ENCODE measurements at places on chromosomes 13 and 19. TPM values are rescaled to one million over a fixed set of nuclear protein-coding genes. Genes with fewer than 3 reads are reported as not detected.

The TRIM13 gene
- total RNA-seq = 17.0 TPM

The PLPPR3 gene
- 40.4 TPM for total RNA-seq

GRCh38 chr13:105353654-105354053 is 1181.8 kb downstream of the EFNB2 start:
- H3K4me3 ChIP-seq = no peak overlapping the region
- DNase-seq = no peak
- H3K27me3 ChIP-seq = no peaks in the 10 kb centered on the region
- H3K27ac ChIP-seq = no peak overlapping the region

GRCh38 chr13:90740099-90740498 is 607.4 kb upstream of the MIR17HG start:
- H3K27ac ChIP-seq = no peak overlapping the region
- H3K4me1 ChIP-seq = no peaks in the 10 kb centered on the region
- H3K36me3 ChIP-seq = no peaks in the 10 kb centered on the region
- no peaks in the 10 kb centered on the region for H3K27me3 ChIP-seq
- no peak for DNase-seq
- H3K4me3 ChIP-seq = no peak overlapping the region

GRCh38 chr19:47240996-47241918 is 10.3 kb upstream of the BBC3 start:
- H3K27ac ChIP-seq = peak overlapping the region; percentile 74
- H3K4me1 ChIP-seq = peaks cover 51% of the 10 kb centered on the region
- H3K27me3 ChIP-seq = no peaks in the 10 kb centered on the region
- no peak overlapping the region for H3K4me3 ChIP-seq
- H3K36me3 ChIP-seq = no peaks in the 10 kb centered on the region

The ZNF787 gene
- total RNA-seq = 73.8 TPM

GRCh38 chr13:32059511-32059984 is 28.0 kb downstream of the FRY start:
- no peaks in the 10 kb centered on the region for H3K27me3 ChIP-seq
- H3K4me3 ChIP-seq = no peak overlapping the region
- no peaks in the 10 kb centered on the region for H3K36me3 ChIP-seq
- DNase-seq = no peak
- H3K27ac ChIP-seq = no peak overlapping the region

DNA sequence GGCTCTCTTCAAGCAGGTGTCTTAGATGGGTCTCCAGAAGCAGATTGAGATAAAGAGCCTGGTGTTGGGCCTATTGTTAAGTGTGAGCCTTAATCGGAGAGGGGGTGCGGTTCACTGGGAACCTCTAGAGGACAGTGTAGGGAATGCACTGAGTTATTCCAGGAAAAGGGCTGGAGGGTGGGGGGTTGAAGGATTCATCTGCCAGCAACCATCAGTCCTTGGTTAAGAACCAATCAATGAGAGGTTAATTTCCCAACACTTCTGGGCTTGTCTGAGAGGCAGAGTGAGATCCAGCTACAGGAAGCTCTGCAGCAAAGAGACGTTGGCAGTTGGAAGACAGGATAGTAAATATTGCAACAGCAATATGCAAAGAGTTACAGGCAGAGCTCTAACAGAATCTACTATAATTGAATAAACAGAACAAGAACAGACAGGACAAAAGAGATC is 28.7 kb downstream of the CYP4F2 start:
- peak; percentile 75 for DNase-seq
- peaks cover 17% of the 10 kb centered on the region for H3K4me1 ChIP-seq
- H3K27me3 ChIP-seq = peaks cover 6% of the 10 kb centered on the region
- no peaks in the 10 kb centered on the region for H3K36me3 ChIP-seq
- no peak overlapping the region for H3K27ac ChIP-seq
- H3K4me3 ChIP-seq = no peak overlapping the region

DNA sequence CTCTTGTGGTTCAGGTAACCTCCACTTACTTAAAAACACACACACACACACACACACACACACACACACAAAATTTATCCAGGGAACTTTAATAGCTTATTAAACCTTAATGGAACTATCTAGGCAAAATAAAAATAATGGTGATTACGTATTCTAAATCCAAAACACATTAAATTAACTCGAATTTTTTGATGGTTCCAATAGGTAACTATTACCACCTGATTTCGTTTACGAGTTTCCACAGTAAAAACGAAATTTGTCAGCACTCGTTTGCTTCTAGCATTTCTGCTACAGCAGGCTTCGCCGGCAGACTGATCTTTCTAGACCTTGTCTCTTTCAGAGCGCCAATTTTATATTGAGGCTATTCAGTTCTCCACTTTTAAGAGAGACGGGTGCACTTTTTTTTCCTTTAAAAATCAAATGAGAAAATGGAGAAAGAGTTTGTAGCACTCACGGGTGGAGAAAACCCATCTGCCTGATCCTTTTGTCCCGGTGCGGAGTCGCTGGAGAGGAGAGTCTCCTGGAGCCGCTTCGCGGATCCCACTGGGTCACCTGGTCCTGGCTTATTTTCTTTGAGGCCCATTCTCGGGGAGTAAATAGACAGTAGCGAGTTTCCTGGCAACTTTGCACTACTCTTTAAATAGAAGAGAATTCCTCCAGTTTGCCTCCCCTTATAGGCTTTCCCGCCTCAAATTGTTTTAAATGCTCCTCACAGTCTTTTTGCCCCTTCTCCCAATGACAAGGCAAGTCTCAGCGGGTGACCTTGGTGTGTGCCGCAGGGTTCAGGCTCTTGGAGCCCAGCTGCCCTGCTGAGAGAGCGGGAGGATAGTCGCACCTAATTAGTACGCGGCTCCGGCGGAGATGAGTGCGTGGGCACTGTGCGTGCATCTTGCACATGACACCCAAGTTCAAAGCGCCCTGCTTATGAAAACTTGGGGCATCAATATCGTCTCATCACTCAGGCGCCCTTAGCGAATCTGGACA is 117.0 kb downstream of the KCNRG start:
- H3K27ac ChIP-seq = no peak overlapping the region
- H3K4me1 ChIP-seq = no peaks in the 10 kb centered on the region
- no peak overlapping the region for H3K4me3 ChIP-seq
- no peaks in the 10 kb centered on the region for H3K27me3 ChIP-seq
- DNase-seq = no peak

- H3K4me3 ChIP-seq = no peak overlapping the region
- no peaks in the 10 kb centered on the region for H3K4me1 ChIP-seq
- peaks cover 44% of the 10 kb centered on the region for H3K36me3 ChIP-seq
- no peak for DNase-seq
- no peaks in the 10 kb centered on the region for H3K27me3 ChIP-seq
Measured at GRCh38 chr13:30622551-30622950, 4.8 kb downstream of the USPL1 start.

- no peaks in the 10 kb centered on the region for H3K27me3 ChIP-seq
- peaks cover 89% of the 10 kb centered on the region for H3K36me3 ChIP-seq
- H3K27ac ChIP-seq = no peak overlapping the region
- peaks cover 10% of the 10 kb centered on the region for H3K4me1 ChIP-seq
- no peak for DNase-seq
Measured at GRCh38 chr19:46385636-46386035, 27.7 kb downstream of the CCDC8 start.

The CGB8 gene
- total RNA-seq = not detected

- no peak overlapping the region for H3K27ac ChIP-seq
- no peaks in the 10 kb centered on the region for H3K4me1 ChIP-seq
- H3K27me3 ChIP-seq = peaks cover 17% of the 10 kb centered on the region
- no peak overlapping the region for H3K4me3 ChIP-seq
Measured at GRCh38 chr13:29508130-29508875, 87.2 kb downstream of the SLC7A1 start.

DNA sequence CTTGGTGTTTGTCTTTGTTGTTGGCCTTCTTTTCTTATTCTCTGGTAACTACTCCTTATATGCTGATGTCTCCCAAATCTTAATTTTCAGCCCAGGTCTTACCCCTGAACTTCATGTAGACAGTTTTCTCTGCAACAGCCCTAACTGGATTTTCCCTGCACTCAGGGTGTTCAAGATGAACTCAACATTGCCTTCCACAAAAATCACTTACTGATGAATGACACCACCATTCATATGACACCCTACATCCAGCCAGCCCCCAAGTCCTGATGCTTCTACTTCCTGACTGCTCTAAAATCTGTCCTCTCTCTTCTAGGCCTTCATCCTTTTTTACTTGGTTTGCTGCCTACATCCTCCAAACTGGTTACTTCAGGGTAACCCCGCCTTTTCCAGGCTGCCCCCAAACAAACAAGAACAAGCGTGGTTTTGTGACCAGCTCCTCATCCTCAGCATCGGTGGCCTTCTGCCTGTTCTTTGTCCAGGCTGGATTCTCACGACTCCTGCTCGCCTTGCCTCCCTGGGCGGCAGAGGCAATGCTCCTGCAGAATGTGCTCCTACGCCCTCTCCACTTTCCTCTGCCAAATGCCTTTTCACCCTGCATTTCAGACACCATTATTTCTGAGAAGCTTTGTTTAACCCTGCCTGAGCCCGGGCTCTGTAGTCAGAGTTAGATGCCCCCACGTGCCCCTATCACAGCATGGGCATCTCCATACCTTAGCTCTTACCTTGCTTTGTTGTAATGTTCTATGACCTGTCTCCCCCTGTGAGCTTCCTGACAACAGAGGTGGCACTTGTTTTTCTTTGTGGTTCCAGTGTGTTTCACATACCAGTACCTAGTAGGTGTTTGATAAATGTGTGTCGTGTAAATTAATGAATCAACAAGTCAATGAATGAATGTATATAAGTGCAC is 61.8 kb downstream of the WDFY2 start:
- DNase-seq = no peak
- no peaks in the 10 kb centered on the region for H3K36me3 ChIP-seq
- H3K27ac ChIP-seq = no peak overlapping the region
- H3K4me3 ChIP-seq = no peak overlapping the region
- no peaks in the 10 kb centered on the region for H3K27me3 ChIP-seq

DNA sequence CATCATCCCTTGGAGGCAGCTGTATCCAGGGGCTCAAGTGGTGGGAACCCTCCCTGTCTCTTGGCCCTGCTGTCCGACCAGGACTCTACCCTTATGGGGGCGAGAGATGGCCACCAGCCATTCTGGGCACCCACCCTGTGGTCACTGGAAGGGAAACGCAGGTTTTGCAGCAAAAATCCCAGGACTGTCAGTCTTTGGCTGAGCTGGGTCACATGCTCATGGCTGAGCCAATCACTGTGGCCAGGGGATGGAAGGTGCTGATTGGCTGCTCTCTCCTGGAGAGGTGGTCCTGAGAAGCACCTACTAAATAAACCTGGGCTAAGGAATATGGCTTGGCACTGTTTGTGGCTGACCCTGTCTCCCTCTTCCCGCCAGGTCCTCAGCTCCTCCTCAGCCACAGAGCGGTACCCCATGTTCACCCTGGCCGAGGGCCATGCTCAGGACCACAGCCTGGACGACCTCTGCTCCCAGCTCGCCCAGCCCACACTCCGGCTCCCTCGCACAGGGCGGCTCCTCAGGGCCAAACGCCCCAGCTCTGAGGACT is 8.9 kb downstream of the ATG4D start:
- H3K4me3 ChIP-seq = no peak overlapping the region
- no peaks in the 10 kb centered on the region for H3K27me3 ChIP-seq
- H3K27ac ChIP-seq = no peak overlapping the region
- H3K36me3 ChIP-seq = peaks cover 90% of the 10 kb centered on the region

The SHISA7 gene
- 0.34 TPM for total RNA-seq

- no peak for DNase-seq
- no peaks in the 10 kb centered on the region for H3K36me3 ChIP-seq
- H3K27ac ChIP-seq = no peak overlapping the region
Measured at GRCh38 chr13:94956417-94957110, 244.2 kb upstream of the SOX21 start.

DNA sequence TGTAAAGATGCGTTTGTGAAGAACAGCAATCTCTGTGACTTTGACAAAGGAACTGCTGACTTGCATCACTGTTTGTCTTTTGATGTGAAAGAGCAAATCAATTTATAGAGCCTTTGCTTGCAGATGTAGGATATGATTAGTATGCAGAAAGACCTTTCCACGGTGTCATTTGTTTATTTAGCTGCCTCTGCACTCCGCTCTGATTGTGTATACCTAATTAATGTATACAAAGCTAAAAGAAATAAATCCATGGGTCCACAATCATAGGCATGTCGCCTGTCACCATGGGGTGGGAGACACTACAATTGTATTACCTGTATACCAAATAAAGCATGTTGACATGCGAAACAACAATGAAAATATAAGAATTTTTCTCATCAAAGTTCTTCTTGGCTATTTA is 410.7 kb downstream of the MZT1 start:
- no peak overlapping the region for H3K27ac ChIP-seq
- H3K4me3 ChIP-seq = no peak overlapping the region
- H3K4me1 ChIP-seq = no peaks in the 10 kb centered on the region
- DNase-seq = no peak
- H3K36me3 ChIP-seq = no peaks in the 10 kb centered on the region

The PTH2 gene
- total RNA-seq = 0.60 TPM

GRCh38 chr19:9789066-9789465 is 20.5 kb upstream of the ZNF846 start:
- DNase-seq = peak; percentile 68
- H3K4me3 ChIP-seq = 0 out of 2 replicates have a peak overlapping the region, but pooled peaks have one; percentile 2
- H3K27ac ChIP-seq = peak overlapping the region; percentile 96
- peaks cover 48% of the 10 kb centered on the region for H3K4me1 ChIP-seq

DNA sequence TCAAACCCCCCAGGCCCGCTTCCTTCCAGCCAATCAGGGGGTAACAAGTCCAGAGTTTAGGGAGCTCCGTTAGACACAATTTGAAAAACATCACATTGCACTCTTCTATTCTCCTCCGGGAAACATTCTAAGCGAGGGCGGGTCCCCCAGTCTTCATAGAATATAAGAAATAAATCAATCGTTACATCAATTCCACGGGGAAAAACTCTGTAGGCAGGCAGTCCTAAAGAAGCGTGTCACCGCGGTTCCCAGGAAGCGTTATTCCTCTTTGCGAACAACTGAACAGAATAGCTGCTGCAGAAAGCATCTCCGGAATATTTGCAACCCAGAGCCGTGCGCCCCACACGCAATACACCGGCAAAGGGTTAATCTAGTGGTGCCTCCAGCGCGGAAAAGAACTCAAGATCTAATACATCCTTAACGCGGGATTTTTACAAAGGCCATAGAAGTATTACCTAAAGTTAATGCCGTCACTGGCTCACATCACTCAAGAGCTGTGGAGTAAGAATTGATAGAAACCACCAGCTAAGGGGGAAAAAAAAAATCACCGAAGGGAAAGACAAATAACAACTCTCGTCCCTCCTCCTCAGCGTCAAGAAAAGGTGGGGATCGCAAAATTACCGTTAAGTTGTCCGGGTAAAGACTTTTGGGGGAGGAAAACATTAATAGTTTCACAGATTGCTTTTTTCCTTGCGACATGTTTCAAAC is 65.1 kb downstream of the KCNRG start:
- peak; percentile 48 for DNase-seq
- 0 out of 2 replicates have a peak, but pooled peaks cover under 1% of the 10 kb centered on the region for H3K4me1 ChIP-seq
- peak overlapping the region; percentile 98 for H3K27ac ChIP-seq
- H3K36me3 ChIP-seq = peaks cover 5% of the 10 kb centered on the region
- no peaks in the 10 kb centered on the region for H3K27me3 ChIP-seq

Data from K562 (cell line).